ENCODE measurements at places on chromosomes 5 and 9.

- no peak for DNase-seq
Measured at GRCh38 chr5:74622122-74622521, 18.4 kb downstream of the ENC1 start.

DNA sequence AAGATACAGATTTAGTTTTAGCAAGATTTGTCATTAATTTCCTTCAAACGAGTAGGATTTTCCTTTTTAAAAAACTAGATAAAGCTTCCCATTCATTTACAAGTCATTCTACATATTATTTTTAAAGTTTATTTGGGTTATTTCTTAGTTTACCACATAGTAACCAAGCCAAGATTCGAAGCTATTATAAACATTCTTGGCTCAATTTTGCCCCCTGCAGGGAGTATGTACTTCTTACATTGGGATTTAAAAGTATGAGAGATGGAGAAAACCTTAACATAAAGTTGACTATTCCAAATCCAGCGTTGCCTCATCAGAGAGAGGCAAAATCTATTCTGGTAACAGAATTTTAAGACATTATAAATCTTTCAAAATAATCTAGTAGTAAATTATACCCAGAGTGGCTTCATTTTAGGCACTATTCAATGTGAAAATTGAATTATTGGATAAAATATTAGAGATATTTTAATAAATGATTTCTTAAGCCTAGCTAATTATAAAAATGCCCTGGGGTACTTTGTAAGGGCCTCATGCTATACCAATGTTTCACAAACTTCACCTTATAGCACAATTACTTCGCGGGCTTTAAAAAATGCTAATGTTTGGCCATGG is 39.1 kb downstream of the FBN2 start:
- DNase-seq: no peak

DNA sequence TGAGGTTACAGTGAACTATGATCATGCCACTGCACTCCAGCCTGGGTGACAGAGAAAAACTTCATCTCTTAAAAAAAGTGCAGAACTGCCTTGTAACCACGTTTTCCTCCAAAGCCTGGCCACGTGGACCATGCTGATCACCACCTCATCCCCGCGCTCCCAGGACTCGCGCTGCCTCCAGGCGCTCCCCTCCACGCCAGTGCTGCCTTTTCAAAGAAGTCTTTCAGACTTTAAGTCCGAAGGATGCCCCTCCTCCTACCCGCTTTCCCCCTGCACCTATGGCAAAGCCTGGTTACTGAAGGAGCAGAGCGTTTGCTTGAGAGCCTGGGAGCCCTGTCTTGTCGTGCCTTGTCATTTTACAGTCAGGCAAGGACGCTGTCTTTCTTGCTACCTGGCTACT is 43.8 kb downstream of the HABP4 start:
- no peak for DNase-seq

- DNase-seq: no peak
Measured at GRCh38 chr9:114496011-114496410, 9.3 kb downstream of the WHRN start.

DNA sequence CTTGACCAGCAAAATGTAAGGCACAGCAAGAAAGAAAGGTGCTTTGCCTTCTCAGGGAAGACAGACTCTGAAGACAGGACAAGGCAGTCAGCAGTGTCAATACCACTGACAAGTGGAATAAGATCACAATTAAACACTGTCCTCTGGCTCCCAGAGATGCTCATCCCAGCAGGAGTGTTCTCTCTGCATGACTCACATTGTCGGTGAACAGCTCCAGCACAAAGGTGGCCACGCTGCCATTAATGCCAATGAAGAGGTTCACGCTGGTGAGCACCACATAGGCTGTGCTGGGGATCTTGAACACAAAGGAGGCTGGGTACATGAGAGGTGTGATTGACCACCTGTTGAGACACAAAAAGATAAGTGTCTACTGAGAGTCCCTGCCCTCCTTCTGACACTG is 31.9 kb downstream of the NIPSNAP3B start:
- no peak for DNase-seq

GRCh38 chr5:56532466-56532865 is 282.9 kb upstream of the MAP3K1 start:
- DNase-seq: no peak

- DNase-seq: no peak
Measured at GRCh38 chr9:94639999-94640376, 670 bp upstream of the FBP1 start.

- no peak for DNase-seq
Measured at GRCh38 chr5:19886123-19886917, 101.7 kb downstream of the CDH18 start.

- no peak for DNase-seq
Measured at GRCh38 chr5:136000147-136000546, 28.6 kb upstream of the TGFBI start.

DNA sequence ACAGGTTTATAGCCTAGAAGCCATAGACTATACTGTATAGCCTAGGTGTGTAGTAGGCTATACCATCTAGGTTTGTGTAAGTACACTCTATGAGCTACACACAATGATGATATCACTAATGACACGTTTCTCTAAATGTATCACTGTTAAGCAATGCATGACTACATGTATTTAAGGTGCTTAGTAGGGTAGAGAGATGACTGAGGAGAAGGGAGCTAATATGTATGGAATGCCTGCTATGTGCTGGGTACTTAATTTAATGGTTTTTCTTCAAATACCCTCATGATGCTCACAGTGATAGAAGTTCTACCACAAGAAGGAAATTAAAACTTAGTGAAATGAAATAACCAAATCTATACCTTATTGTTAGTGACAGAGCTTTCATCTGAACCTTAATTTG is 1785.5 kb downstream of the EFNA5 start:
- no peak for DNase-seq

GRCh38 chr9:121584421-121584820 is 67.0 kb upstream of the DAB2IP start:
- DNase-seq: no peak

GRCh38 chr5:175588709-175589429 is 69.0 kb upstream of the HRH2 start:
- DNase-seq: no peak

DNA sequence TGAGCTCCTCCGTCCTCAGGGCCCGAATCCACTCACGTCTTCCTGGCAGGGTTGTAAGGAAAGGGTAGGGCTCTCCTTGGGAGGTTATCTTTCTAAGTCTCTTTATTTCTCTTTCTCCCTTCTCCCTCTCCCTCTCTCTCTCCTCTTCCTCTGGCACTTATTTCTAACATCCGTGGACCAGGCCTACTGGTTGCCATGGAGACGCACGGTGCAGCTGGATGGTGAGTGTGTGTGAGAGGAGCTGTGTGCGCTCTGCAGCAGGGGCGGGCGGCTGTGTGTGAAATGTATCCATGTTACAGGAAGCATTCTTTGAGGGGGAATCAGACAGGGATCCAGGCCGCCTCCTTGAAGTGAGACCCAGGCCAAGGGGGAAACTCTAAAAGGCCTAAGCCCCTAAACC is 32.2 kb downstream of the PCDH1 start:
- no peak for DNase-seq

GRCh38 chr5:148988328-148988727 is 74.5 kb downstream of the SH3TC2 start:
- DNase-seq: no peak

DNA sequence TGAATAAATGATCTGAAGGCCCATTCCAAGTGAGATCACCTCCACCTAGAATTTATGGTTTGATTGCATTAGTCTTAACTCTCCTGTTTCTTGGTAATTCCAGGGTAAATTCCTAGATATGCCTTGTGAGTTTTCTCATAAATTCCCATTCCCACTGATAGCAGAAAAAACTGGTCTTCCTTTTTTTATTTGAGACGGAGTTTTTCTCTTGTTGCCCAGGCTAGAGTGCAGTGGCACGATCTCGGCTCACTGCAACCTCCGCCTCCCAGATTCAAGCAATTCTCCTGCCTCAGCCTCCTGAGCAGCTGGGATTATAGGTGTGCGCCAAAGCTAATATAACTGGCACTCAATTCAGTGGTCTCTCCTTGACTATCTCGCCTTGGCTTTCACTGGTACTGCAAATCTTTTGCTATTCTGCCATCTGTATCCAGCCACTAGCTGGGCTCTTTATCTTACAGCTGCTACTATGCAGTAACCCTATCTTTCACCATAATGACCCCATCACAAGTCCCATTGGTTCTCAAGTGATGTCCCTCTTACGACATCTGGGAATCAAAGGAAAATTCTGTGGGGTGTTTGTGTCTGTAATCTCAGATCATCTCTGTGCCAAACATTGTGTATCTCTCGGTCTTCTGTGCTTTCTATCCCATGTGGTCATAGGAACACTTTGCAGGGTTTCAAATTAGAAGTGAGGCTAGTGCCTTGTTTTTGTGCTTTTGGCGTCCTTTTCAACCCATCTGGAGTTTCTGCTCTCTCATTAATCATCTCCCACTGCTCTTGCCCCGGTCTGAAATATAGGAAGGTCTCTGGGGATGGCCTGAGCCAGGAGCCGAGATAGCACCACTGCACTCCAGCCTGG is 14.4 kb downstream of the HNRNPK start:
- DNase-seq: no peak

DNA sequence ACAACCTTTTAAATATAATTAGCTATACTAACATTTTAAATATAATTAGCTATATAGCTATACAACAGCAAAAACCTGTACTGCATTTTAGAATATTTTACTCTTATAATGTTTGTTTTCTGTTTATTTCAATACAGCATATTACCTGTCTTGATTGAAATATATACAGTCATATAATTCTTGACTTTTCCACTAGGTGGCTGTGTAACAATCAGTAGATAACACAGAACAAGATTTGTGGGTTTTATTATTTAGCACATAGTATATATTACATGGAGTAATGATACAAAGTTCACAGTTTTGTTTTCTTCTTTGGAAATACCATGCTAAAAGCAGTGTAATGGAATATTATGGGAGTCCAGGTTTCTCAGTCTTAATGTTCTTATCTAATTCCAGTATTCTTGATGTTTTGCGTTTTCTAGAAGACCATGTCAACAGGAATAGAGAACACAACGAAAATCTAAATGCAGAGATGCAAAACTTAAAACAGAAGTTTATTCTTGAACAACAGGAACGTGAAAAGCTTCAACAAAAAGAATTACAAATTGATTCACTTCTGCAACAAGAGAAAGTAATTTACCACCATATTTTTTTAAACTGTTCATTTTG is 13.3 kb downstream of the HMMR start:
- DNase-seq: peak; percentile 22

DNA sequence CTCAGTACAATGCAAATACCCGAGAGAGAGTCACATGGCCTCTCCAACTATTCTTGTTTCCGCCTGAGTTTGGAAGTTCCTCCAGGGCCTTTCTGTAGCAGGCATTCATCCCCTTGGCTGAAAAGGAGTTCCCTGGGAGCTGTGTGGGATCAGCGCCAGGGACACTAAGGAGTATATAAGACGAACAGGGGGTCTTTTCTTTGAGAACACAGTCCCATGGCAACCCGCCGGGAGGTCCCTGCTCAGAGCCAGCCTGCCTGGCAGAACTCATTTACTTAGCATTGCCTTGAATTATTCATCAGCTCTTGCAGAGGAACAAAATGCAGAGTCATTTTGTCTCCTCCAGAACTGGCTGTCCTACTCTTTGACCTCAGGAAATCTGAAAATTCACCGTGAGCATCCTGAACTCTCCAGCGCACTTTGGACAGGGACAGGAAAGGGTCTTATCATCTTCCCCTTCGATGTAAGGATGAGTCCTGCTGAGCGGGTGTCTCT is 120.4 kb upstream of the OSMR start:
- no peak for DNase-seq

- DNase-seq: no peak
Measured at GRCh38 chr9:77019236-77019925, at the start of gene FOXB2. FOXB2 (plus strand) TSS chr9:77019655; CDS start chr9:77019655, 0 bp downstream.

DNA sequence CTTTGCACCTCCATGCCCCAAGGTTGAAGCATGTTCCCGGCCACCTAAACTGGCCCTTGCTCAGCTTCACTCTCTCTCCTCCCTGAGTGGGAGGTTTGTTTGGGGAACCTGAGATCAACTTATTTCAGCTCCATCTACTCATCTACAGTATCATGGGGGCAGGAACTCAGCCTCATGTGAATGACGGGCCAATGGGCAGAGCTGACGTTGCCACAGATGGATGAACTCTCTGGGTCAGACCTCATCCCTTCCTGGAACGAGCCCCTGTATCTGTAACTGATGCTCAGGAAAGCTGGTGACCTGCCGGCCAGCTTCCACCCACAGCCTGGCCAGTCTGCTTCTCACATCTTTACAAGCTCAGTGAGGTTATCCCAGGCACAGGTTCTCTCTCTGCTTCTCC is 369.6 kb downstream of the IRX2 start:
- DNase-seq: no peak

DNA sequence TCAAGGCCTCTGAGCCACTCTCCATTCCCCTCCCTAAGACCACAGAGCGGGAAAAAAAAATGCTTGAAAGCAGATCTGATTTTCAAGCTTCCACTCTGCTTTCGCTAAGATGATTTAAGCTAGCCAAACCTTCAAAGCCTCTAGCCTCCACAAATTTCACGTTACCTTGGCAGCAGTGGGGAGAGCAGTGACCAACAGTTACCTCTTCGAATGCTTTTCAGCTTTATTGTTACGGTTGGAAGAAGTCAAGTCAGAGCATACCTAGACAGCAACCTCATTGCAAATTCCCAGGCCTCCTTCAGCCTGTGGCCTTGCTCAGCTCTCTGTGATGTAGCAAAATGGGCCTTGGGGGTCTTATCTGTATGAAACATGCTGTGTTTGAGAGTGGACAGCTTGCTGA is 89.6 kb downstream of the FRMD3 start:
- DNase-seq: no peak

DNA sequence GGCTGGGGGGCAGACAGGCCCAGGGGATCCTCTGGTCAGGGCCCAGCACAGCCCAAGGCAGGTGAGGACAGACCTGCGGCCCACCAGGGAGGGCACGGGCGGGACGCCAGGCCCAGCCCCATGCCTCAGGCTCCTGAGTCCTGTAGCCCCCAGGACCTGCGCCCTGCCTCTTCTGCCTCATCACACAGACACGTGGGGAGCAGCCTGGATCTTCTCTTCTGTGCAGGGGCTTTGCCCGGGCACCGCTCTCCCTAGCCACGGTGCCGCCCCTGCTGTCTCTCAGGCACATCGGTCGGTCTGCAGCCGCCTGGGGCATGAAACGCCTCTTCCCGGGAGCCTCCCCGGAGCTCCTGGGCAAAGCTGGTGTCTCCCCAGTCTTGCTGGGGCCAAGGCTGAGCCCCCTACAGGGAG is 40.2 kb upstream of the EGFL7 start:
- DNase-seq: no peak

GRCh38 chr5:147697380-147697779 is 85.1 kb downstream of the JAKMIP2 start:
- DNase-seq: no peak

GRCh38 chr5:109455598-109456096 is 45.9 kb upstream of the PJA2 start:
- no peak for DNase-seq

GRCh38 chr5:627840-628239 is 15.7 kb downstream of the CEP72 start:
- DNase-seq: no peak

DNA sequence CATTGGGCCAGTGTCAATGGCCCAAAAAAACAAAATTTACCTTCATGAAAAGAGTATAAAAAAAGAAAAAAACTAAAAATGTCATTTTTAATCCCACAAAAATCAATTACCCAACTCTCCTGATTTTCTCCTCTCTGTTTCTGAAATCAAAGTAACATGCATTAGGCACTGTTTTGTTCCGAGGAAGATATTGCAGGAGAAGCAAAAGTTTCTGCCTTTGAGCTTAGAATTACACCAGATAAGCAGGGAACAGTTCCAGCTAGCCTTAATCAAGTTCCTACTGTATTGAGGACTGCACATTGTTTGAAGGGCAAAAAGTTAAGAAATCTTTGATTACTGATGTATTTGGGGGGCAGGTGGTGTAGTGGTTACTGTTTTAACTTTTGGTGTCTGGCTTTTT is 1.1 kb upstream of the PRKAA1 start:
- no peak for DNase-seq

- DNase-seq: no peak
Measured at GRCh38 chr5:172156541-172156994, 31.5 kb downstream of the STK10 start.
